ENCODE measurements at places on chromosomes 12 and 14. TPM values are rescaled to one million over a fixed set of nuclear protein-coding genes. Genes with fewer than 3 reads are reported as not detected.

DNA sequence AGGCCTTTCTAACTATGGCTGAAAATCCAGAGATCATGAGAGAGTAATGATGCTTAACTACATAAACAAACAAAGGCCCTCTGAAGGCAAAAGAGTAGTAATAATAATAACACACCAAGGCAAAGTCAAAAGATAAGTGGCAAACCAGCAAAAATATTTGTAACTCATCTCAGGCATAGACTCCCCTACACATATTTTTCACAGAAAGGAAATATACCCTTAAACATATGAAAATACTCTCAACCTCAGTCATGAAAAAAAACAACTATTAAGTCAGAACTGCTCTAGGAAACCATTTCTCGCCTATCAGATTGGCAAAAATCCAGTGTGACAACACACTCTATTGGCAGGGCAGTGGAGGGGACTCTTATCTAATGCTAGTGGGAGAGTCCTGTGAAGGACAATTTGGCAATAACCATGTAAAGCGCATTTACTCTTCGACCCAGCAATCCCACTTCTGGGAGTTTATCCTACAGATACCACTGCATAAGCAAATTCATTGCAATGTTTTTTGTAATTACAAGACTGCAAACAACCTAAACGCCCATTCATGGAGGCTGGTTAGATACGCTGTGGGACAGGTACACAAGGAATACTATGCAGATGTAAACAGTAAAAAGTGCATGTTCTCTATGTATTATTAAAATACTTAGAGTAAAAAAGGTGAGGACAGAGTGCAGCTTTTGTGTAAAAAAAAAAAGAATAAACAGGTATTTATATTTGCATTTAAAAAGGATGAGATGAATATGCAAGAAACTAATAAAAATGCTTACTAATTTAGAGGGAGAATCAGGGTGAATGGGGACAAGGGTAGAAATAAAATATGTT is 26.0 kb upstream of the IL22 start:
- H3K4me1 ChIP-seq, result peaks cover 22% of the 10 kb centered on the region
- DNase-seq, result no peak
- no peaks in the 10 kb centered on the region for H3K36me3 ChIP-seq

- no peak overlapping the region for H3K27ac ChIP-seq
- H3K36me3 ChIP-seq, result no peaks in the 10 kb centered on the region
- H3K4me3 ChIP-seq, result no peak overlapping the region
- peaks cover 16% of the 10 kb centered on the region for H3K4me1 ChIP-seq
- no peak for DNase-seq
These were observed 38.1 kb upstream of the DACT1 start for GRCh38 chr14:58599707-58600106.

DNA sequence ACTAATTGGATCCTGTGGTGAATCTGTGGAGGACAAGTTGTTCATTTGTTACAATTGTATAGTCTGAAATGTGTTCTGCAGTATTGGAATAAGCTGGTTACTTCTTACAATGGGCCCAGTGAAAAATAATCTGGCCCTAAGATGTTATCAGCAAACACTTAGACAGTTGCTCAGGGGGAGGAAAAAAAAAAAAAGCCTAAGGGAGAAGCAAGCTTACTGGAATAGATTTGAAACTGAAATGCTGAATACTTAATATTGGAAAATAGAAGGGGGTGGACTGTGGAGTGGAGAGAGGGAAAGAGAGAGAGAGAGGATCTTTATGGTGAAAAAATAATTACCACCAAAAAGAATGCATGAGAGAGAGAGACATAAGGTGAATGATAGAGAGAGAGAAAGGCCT is 4.0 kb downstream of the FOXG1 start:
- H3K4me3 ChIP-seq, result no peak overlapping the region
- H3K4me1 ChIP-seq, result peaks cover 5% of the 10 kb centered on the region
- peaks cover 38% of the 10 kb centered on the region for H3K27me3 ChIP-seq
- H3K27ac ChIP-seq, result no peak overlapping the region
- peaks cover 7% of the 10 kb centered on the region for H3K36me3 ChIP-seq
- no peak for DNase-seq

GRCh38 chr14:67665868-67666267 is 8.6 kb downstream of the VTI1B start:
- DNase-seq, result no peak
- no peaks in the 10 kb centered on the region for H3K36me3 ChIP-seq
- peak overlapping the region; percentile 86 for H3K27ac ChIP-seq
- H3K27me3 ChIP-seq, result no peaks in the 10 kb centered on the region
- no peak overlapping the region for H3K4me3 ChIP-seq

DNA sequence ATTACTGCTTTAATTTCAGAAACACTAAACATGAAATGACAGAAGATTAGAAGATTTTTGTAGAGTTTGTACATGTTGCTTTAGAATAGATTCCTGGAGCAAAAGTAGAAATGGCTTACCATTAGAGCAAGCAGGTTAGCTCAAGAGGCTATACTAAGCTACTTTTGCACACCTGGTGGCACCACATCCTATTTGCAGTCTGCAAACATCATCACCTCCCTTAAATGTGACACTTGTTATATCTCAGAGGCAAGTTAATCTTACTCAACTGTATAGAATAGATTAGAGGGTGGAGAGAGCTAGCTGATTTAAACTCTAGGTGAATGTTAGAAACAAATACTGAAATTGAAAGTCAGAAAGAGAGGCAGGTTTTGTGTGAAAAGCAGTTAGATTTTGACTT is 30.7 kb upstream of the OR4E1 start:
- H3K4me1 ChIP-seq, result peaks cover 13% of the 10 kb centered on the region
- H3K4me3 ChIP-seq, result no peak overlapping the region
- H3K36me3 ChIP-seq, result no peaks in the 10 kb centered on the region
- H3K27ac ChIP-seq, result peak overlapping the region; percentile 14
- no peak for DNase-seq

DNA sequence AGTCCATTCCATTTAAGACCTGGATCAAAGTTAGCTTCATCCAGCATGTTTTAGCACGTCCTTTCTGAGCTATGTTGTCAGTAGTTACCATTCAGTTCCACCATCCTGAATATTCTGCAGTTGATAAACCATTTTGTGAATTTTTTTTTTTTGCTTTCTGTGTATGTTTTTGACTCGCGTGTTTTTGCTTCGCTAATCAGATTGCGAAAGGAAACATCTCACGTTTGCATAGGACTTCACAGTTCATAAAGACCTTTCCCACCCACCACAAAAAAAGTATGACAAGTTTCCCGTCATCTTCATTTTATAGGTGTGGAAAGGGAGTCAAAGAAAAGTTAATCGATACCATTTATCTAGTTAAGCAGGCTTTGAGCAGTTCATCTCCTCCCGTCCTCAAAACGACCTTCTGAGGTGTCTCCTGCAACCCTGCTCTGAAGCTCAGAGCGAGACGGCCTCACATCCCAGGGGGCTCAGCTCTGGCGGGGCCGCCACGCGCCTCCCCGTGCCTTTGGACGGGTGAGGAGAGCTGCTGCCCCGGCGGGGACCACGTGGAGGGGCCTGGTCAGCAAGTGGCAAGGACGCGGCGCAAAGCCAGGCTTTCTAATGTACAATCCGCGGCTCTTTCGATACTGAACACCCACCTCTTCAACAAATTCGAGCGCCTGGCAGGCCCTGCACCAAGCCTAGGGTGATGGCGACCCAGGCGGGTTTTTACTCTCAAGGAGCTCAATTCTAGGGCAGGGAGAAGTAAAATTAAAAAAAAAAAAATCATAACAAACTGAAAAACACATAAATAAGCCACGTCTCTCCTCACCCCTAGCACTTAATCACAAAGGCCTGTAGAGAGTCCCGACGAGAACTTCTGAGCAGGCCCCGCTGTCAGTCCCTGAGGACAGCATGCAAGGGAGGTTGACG is 988 bp upstream of the TMEM263 start:
- peak overlapping the region; percentile 94 for H3K27ac ChIP-seq
- no peaks in the 10 kb centered on the region for H3K36me3 ChIP-seq
- DNase-seq, result peak; percentile 8
- peak overlapping the region; percentile 97 for H3K4me3 ChIP-seq
- no peaks in the 10 kb centered on the region for H3K27me3 ChIP-seq

DNA sequence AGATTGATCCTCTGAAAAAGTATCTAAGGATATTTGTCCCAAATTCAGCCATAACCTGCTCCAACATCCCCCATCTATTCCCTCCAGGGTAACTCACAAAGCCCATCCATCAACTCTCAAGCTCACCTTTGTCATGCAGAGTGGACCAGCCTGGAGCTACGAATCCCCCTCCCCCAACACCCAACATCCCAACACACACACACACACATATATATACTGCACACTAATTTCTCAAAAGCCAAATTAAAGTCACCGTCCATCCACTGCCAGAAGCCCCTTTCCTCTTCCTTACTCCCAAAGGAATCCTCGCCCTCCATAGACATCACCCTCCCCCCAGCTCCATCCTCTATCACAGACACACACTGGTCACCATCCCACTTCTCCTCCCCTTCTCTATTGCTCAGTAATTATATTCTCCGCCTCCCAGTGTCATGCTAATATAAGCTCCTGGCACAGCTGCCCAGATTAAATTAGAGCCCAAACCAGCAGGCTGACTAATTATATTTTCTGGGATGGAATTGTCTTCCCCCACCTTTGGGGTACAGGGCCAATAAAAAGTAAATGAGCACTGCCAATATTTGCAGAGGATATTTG is 13.5 kb upstream of the TESPA1 start:
- H3K4me1 ChIP-seq, result peaks cover 17% of the 10 kb centered on the region
- H3K27ac ChIP-seq, result no peak overlapping the region
- H3K36me3 ChIP-seq, result no peaks in the 10 kb centered on the region
- no peak for DNase-seq
- H3K4me3 ChIP-seq, result no peak overlapping the region

CCDC59 gene
- 119 TPM for total RNA-seq

DNA sequence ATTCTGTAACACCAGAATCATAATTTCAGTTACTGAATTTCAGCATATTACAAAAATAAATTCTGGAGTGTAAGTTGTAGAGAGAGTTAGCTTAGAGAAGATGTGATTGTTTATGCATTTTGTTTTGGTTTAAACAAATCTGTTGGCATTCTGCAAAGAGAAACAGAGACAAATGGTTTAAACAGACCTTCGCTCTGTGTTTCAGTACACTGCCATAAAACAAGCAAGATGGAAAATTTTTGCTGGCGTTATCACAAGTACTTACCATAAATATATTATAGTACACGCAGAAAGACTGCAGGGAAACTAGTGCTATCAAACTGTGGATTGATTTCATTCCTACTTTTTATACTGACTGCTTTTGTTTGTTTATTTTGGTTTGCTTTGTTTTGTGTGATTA is 850.3 kb upstream of the FOXG1 start:
- no peak for DNase-seq
- H3K27ac ChIP-seq, result no peak overlapping the region
- H3K4me1 ChIP-seq, result no peaks in the 10 kb centered on the region
- H3K4me3 ChIP-seq, result no peak overlapping the region

Data from T-helper 17 cell (primary cell).